ENCODE measurements at places on chromosomes 2 and 18.

- DNase-seq, result no peak
Observed at GRCh38 chr18:62420151-62420512, 95.0 kb downstream of the TNFRSF11A start.

GRCh38 chr18:57352761-57353136 is 392 bp downstream of the ST8SIA3 start:
- no peak for DNase-seq

DNA sequence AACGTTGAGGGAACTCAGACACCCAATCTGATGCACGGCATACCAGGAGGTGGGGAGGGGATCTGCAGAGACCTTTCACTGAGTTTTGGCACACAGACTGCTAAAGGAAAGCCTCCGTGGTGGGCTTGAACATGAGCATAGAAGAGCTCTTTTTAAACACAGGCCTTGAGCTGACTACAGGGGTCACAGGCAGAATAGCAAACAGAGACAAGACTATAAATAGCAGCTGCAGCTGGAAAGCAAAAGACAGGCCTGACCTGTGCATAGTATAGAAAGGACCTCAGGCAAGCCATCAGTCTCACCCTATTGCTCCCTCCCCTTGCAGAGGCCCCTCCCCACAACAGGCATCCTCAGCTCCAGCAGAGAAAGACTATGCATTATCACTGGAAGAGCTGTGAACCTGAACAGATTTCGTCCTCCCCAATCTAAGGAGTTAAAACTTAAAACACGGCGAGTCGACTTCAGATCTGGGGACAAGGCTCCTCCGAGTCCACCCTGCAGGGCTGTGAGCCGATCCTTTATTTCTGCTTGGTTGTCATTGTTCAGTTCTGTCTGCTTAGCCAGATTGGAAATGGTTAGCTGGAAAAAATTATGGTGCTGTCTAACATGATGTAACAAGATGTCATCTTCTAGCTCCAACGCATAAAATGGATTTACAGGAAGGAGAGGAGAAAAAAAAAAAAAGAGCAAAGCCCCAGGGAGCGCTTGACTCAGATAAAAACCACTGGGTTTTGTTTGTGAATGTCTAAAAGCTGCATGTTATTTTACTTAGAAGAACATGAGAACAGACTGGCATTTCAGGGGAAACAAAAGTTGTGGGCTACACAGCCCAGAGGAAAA is 25.2 kb upstream of the LCLAT1 start:
- no peak for DNase-seq

- DNase-seq, result no peak
Observed at GRCh38 chr2:168671932-168672331, 130.5 kb upstream of the NOSTRIN start.

DNA sequence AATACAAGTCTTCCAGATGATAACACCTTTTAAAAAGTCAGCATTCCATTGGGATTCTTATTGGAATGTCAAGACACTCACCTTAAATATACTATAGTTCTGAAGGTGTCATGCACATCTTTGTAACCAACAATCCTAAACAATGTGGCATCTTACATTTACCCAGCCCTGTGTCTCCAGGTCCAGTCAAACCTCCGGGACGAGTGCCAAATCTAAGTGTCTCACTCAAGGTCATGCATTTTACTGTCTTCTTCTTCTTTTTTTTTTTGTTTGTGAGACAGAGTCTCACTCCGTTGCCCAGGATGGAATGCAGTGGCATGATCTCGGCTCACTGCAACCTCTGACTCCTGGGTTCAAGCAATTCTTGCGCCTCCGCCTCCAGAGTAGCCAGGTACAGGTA is 206.9 kb upstream of the FAM98A start:
- no peak for DNase-seq

DNA sequence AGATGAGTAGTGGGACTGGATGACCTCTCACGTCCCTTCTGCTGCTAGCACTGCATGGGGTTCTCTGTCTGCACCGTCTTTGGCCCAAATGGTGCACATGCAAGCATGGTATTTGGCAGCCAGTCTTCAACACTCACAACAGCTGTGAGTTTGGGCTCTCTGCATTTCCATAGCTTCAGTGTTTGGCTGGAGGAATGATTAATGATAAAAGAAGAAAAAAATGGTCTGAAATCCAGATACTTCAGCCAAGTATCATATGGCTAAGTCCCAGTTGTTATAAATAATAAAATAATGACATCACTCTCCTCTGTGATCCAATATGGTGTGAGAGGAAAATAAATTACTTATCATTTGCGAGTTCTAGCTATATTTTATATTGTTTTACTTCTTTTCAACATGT is 173.3 kb downstream of the DCDC2C start:
- DNase-seq, result no peak

GRCh38 chr18:47118981-47119380 is 31.3 kb downstream of the HDHD2 start:
- DNase-seq, result peak; percentile 32

- DNase-seq, result peak; percentile 34
Observed at GRCh38 chr2:45134726-45135125, 125.5 kb upstream of the SIX2 start.

- no peak for DNase-seq
Observed at GRCh38 chr2:216363221-216363620, 9.1 kb downstream of the MARCHF4 start.

GRCh38 chr2:114543236-114543766 is 100.9 kb downstream of the DPP10 start:
- DNase-seq, result peak; percentile 17

- no peak for DNase-seq
Observed at GRCh38 chr2:236507393-236508085, 62.1 kb upstream of the ACKR3 start.

DNA sequence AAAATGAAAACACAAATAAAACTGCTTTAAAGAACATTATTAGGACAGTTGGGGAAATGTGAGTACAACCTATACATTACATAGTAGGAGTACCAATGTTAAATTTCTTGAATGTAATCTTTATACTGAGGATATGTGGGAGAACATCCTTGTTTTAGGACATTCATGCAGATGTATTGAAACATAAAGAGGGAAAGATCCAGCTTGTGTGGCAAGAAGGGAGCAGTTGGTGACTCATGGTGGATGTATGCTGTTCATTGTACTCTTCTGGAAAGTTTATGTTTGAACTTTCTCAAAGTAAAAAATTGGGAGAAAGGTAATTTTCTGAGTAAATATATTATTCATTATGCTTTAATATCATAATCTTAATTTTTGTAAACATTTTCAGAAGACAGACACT is 132.1 kb upstream of the DLGAP1 start:
- no peak for DNase-seq

- peak; percentile 56 for DNase-seq
Observed at GRCh38 chr2:121529439-121530211, 1.1 kb upstream of the RNU4ATAC start.

- no peak for DNase-seq
Observed at GRCh38 chr18:66235206-66235605, 368.7 kb downstream of the CDH19 start.

GRCh38 chr2:133821107-133821760 is 253.0 kb upstream of the NCKAP5 start:
- no peak for DNase-seq

- DNase-seq, result no peak
Observed at GRCh38 chr2:207061181-207061580, 104.6 kb downstream of the KLF7 start.

DNA sequence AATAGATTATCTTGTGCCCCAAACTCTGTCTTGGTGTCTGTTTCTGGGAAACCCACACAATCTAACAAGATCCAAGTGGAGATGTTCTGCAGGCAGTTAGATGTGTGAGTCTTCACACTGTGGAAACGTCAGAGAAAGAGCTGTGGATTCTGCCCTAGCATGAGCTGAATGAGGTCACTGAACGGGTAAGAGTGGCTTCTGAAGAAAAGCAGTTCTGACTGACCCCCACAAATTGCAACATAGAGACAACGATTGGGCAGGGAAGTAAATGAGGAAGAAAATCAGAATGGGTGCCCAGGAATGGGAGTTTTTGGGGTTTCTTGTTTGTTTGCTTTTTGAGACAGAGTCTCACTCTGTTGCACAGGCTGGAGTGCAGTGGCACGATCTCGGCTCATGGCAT is 12.9 kb upstream of the RPL37A start:
- no peak for DNase-seq

GRCh38 chr2:61538200-61538919 is at the start of gene XPO1:
TSS of gene XPO1 (minus strand) at chr2:61538356. CDS start at chr2:61533897, 4,459 bp downstream.
- peak; percentile 99 for DNase-seq

DNA sequence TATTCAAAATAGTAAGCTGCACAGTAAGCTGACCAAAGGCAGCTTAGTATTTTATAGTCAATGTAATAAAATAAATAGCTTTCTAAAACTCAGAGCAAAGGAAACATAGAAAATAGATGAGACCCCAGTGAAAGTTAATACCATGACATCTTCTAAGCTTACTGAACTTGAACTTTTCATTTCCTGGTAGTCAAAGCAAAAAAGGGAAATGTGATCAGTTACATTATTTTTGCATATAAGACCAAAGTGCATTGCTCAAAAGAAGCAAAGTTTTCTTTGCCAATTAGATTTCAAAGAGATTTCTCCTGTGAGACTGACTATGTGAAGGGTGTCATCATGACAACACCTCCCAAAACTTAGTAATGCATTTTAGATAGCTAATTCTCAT is 70.2 kb downstream of the MYO1B start:
- no peak for DNase-seq

- DNase-seq, result no peak
Observed at GRCh38 chr2:138122891-138123290, 158.6 kb downstream of the HNMT start.

DNA sequence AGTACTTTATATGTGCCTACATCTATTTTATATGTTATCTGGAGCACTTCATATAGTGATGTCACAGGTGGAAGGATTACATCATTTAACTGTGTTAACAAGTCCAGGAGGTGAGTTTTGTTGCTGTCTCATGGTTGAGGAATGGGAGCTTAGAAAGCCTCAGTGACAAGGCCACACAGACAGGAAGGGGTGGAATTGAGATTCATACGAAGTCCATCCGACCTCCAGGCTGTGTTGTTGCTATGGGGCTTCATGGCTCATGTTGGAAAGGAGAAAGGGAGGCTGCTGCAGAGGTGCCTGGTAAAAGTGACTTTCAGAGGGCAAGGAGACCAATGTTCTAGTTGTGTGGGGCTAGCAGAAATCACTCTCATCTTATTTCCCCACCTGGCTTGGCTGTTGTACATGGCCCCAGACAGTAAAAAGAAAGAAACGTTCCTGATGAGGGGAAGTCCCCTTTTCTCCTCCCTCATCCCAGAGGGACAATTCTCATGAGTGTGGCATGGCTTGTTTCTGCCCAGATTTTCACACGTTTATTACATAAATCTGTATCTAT is 31.0 kb upstream of the GREB1 start:
- no peak for DNase-seq

- DNase-seq, result no peak
Observed at GRCh38 chr2:20913491-20913890, 90.6 kb upstream of the LDAH start.

DNA sequence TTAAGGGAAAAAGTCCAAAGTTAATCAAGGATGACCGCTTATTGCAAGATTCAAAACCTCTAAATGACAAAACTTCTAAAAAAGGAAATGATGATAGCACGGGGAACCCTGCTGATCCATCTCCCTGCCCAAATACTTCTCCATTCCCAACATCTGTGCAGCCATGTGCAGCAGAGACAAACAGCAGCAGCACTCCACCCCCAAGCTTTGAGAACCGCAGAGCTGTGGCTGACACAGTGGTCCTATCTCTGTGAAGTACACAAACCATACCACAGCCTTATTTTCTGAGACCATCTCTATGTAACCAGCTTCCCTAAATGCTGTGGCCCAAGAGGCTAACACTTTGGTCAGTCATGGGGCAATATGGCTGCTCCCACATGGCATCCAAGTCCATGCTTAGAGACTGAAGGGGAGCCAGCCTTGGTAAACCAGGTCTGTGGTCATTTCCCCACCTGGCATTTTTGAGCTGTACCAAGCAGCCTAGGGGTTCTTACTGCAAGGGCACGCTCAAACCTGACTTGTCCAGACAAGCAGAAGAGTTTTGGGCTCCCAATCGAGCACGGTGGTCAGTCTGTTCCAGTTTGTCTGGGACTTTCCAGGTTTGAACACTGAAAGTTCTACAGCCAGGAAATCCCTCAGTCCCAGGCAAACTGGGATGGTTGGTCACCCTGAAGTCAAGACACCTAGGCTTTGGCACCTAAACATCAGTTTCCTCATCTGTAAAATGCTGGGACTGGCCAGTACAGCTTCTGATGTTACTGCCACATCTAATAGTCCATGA is 17.1 kb upstream of the NFE2L2 start:
- DNase-seq, result no peak

- peak; percentile 44 for DNase-seq
Observed at GRCh38 chr2:162221064-162221463, 22.2 kb downstream of the FAP start.

- DNase-seq, result no peak
Observed at GRCh38 chr2:236657801-236658200, 88.2 kb downstream of the ACKR3 start.

DNA sequence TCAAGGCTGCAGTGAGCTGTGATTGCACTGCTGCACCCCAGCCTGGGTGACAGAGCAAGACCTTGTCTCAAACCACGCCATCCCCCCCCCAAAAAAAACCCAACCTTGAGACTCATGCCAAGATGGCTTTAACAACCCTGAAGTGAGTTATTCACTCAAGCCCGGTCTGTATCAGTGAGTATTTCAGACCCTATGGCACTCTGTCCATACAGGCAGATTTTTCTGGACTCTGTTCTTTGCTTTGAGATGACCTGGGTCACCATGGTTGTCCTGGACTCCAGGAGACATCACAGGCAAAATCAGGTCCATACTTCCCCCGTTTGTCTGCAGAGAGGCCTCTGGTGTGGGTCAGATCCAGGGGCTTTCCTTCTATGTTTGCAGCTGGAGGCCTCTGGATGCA is 91.7 kb downstream of the TGOLN2 start:
- no peak for DNase-seq

GRCh38 chr2:66030553-66030952 is 404.4 kb upstream of the MEIS1 start:
- peak; percentile 9 for DNase-seq

GRCh38 chr2:27118525-27119329 is at the start of gene CGREF1:
TSS of gene CGREF1 (minus strand) at chr2:27119128. CDS start at chr2:27104366, 14,762 bp downstream.
- no peak for DNase-seq
